Activated CD4-positive, CD25-positive, alpha-beta regulatory T cell treated with anti-CD3 and anti-CD28 coated beads, Interleukin-2, amount 50 U/mL, for 72 hours (primary cell): ENCODE measurements at places on chromosomes 11 and 22.

GRCh38 chr11:100182350-100182749 lies 504.7 kb upstream of the ARHGAP42 start:
- DNase-seq: no peak

- no peak for DNase-seq
These were observed 40.5 kb upstream of the OR9Q1 start for GRCh38 chr11:57983191-57983590.

GRCh38 chr11:2675540-2675939 lies 24.3 kb downstream of the KCNQ1OT1 start:
- peak; percentile 1 for DNase-seq

GRCh38 chr11:75493626-75494025 lies 32.1 kb downstream of the GDPD5 start:
- no peak for DNase-seq

- DNase-seq: no peak
These were observed 135.3 kb downstream of the MORC2 start for GRCh38 chr22:30833322-30833721.

- no peak for DNase-seq
These were observed 627 bp upstream of the PEX26 start for GRCh38 chr22:18077087-18077638.

GRCh38 chr11:133222425-133223330 lies 309.6 kb downstream of the OPCML start:
- DNase-seq: no peak

- DNase-seq: no peak
These were observed 22.3 kb downstream of the MRPL21 start for GRCh38 chr11:68881320-68881719.

DNA sequence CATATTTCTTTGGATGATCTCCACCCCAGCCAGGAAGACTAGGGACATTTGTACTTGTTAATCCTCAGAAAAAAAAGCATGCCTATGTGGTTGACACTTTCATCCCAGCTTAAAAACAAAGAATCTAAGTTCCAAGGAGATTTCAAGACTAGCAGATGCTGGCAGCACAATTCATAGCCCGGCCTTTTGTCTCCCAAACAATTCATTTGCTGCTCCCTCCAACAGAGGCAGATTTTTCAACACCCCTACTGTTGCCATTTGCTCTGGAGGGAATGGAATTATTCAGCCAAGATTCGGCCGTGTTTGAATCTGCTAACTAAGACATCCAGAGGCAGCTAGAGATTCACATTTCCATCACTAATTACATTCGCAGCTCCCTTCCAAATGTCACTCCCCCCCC lies 15.3 kb downstream of the P2RX3 start:
- no peak for DNase-seq

GRCh38 chr22:21975273-21975672 lies 7.3 kb downstream of the TOP3B start:
- DNase-seq: no peak

DNA sequence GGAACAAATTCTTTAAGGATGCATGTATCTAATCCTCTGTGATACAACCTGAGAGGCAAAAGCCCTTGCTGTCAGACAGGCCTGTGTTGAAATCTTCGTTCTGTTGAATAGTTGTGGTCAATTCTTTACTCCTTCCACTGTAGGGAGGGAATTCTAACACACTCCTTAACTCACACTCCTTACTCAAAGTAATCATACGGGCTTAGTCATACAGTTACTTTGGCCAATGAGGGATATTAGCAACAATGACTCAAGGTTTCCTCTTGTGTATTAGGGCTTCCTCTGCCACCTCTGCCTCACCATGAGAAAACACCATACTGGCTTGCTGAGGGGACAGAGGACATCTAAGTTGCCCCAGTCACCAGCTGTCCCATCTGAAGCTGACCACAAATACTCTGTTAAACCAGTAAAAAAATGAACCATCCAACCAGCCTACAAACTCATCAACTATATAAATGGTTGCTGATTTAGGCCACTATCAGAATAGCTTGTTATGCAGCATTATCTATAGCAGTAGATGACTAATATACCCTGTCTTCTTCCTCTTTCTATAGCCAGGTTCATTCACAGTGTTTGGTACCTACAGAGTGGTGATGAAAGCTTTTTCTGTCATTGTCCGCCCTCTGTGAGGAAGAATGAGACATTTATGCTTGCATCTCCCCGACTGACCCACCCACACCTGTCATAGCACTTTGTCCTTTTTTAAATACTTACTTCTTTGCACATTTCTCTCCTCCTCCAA lies 322.8 kb upstream of the SYN3 start:
- DNase-seq: no peak

GRCh38 chr11:11218629-11218986 lies 134.4 kb downstream of the CSNK2A3 start:
- no peak for DNase-seq

GRCh38 chr11:47289856-47290255 lies 19.9 kb downstream of the MADD start:
- DNase-seq: no peak

GRCh38 chr11:95592471-95592870 lies 197.1 kb downstream of the FAM76B start:
- DNase-seq: no peak

DNA sequence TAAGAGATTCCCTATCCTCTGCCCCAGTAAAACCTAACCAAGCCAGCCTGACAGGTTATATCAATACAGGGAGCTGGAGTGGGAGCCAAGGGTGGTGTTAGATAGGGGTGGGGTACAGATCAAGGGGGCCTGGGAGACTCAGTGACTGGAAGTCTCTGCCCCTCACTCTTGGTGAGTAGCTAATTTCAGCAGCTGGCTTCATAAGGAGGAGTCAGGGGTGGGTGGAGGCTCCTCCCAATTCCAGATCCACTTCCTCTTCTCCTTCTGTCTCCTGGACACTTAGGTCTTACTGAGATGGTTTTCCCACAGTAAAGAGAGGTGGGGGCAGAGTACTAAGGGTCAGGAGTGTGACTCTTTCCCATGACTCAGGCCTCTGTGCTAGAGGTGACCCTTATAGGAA lies 1.1 kb upstream of the VSIG2 start:
- DNase-seq: no peak
